ENCODE measurements at places on chromosomes 11 and 22. TPM values are rescaled to one million over a fixed set of nuclear protein-coding genes. Genes with fewer than 3 reads are reported as not detected.
A peak's percentile ranks its signal among the peaks of the same experiment; 100 is the strongest.

Gene ART1
- not detected for total RNA-seq

Gene ARHGAP32
- total RNA-seq = 7.9 TPM

Gene TBX1
- 2.7 TPM for total RNA-seq

Gene EFEMP2
- total RNA-seq = 134 TPM

Gene ANO5
- 6.5 TPM for total RNA-seq

Gene TRPC6
- total RNA-seq = 2.7 TPM

GRCh38 chr11:86999859-87000753, 37.6 kb upstream of the TMEM135 start:
- no peak for DNase-seq
- peak overlapping the region; percentile 47 for H3K27ac ChIP-seq
- H3K36me3 ChIP-seq = no peaks in the 10 kb centered on the region
- H3K27me3 ChIP-seq = no peaks in the 10 kb centered on the region

GRCh38 chr11:86291466-86292262, 10.4 kb upstream of the HIKESHI start:
- H3K4me1 ChIP-seq = no peaks in the 10 kb centered on the region
- no peak overlapping the region for H3K27ac ChIP-seq
- no peak for DNase-seq
- H3K27me3 ChIP-seq = no peaks in the 10 kb centered on the region

- H3K27ac ChIP-seq = no peak overlapping the region
- no peaks in the 10 kb centered on the region for H3K4me1 ChIP-seq
- H3K4me3 ChIP-seq = no peak overlapping the region
- no peaks in the 10 kb centered on the region for H3K36me3 ChIP-seq
Measured at GRCh38 chr22:35561796-35562526, 21.3 kb downstream of the RASD2 start.

- no peaks in the 10 kb centered on the region for H3K27me3 ChIP-seq
- DNase-seq = peak; percentile 15
- H3K4me1 ChIP-seq = no peaks in the 10 kb centered on the region
Measured at GRCh38 chr22:26756675-26757293, 99.4 kb downstream of the MIAT start.

GRCh38 chr11:134290646-134291045, 14.5 kb downstream of the GLB1L3 start:
- no peak overlapping the region for H3K27ac ChIP-seq
- H3K27me3 ChIP-seq = no peaks in the 10 kb centered on the region
- no peaks in the 10 kb centered on the region for H3K4me1 ChIP-seq
- DNase-seq = no peak
- no peaks in the 10 kb centered on the region for H3K36me3 ChIP-seq

DNA sequence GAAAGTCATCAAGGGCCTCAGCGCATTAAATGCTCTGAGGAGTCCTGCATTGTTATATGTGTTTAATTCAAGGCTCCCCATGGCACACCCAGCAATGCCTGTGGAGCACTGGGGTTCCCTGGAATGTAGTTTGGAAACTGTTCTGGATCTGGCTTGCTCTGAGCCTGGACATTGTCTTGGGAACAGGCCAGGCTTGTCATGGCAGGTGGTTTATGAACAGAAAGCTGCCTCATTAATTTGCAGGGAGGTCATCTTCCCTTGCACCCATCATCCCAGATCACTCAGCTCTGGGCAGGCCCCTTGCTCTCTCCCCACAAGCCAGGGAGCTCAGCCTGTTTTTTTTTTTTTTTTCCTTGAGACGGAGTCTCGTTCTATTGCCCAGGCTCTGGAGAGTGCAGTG, 32.9 kb downstream of the RPS6KA4 start:
- H3K36me3 ChIP-seq = no peaks in the 10 kb centered on the region
- no peaks in the 10 kb centered on the region for H3K27me3 ChIP-seq
- peaks cover 2% of the 10 kb centered on the region for H3K4me1 ChIP-seq

DNA sequence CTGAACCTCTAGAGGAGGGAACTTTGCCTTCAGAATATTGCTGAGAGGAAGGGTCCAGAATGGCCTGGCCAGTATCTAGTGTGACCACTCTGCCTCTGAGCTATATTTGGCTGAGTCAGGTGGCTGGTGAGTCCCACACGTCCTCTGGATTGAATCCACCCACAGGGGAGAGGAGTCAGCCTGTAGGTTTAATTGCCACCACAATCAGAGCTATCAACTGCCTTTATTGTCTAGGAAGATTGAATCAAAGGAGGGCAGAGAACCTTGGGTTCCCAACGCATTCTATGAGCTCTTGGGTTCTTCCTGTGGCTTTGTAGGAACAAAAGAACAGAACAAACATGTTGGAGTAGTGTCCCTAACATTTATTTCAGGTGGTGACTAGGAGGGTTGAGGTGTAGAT, 67.7 kb downstream of the ST3GAL4 start:
- no peaks in the 10 kb centered on the region for H3K4me1 ChIP-seq
- H3K27ac ChIP-seq = no peak overlapping the region
- H3K4me3 ChIP-seq = no peak overlapping the region
- DNase-seq = no peak

GRCh38 chr22:50114221-50115021, 24.6 kb downstream of the MOV10L1 start:
- H3K4me3 ChIP-seq = peak overlapping the region; percentile 63
- no peaks in the 10 kb centered on the region for H3K27me3 ChIP-seq
- no peaks in the 10 kb centered on the region for H3K36me3 ChIP-seq
- H3K4me1 ChIP-seq = peaks cover 13% of the 10 kb centered on the region
- H3K27ac ChIP-seq = peak overlapping the region; percentile 86

DNA sequence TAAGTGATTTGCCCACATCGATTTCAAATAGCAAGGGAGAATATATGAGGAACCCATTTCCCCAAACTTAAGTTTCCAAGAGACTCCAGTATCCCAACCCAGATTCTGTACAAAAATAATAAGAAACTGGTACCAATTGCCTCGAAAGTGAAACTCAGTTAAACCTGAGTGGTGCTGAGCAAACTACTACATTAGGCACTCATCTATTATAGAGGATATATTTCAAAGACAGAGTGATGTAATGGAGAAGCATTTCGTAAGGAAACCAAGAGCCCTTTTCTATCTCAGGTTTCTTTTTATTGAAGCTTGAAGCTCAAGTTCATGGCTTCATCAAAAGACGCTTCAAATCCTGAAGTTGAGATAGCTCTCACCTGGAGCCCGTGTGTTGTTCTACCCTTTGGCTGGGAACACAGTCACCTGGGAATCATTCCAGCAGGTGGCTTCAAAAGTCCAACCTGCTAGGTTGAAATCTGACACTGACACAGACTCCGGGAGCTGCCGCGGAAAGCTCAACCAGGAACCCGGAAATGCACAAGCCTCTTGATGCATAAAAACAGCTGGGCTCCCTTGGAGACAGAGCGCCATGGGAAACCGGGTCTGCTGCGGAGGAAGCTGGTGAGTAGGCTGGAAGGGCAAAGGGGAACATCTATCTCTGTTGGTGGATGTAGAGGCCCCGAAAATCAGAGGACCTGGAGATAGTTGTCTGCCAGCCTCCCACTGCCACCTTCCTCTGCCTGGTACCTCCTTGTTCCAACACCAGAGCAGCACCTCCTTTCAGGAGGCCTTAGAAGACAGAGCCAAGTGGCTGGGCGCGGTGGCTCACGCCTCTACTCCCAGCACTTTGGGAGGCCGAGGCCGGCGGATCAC, at the start of gene C11orf52:
Gene C11orf52, plus strand, starts transcription at position 524 of the 867 bp plus-strand sequence. Its CDS starts 60 bp downstream, at position 584.
- H3K4me3 ChIP-seq = peak within 1 kb of the TSS; percentile 21
- peak within 1 kb of the TSS; percentile 28 for H3K27ac ChIP-seq
- no peak for DNase-seq
- no peaks in the 10 kb centered on the region for H3K36me3 ChIP-seq
- no peaks in the 10 kb centered on the region for H3K27me3 ChIP-seq

DNA sequence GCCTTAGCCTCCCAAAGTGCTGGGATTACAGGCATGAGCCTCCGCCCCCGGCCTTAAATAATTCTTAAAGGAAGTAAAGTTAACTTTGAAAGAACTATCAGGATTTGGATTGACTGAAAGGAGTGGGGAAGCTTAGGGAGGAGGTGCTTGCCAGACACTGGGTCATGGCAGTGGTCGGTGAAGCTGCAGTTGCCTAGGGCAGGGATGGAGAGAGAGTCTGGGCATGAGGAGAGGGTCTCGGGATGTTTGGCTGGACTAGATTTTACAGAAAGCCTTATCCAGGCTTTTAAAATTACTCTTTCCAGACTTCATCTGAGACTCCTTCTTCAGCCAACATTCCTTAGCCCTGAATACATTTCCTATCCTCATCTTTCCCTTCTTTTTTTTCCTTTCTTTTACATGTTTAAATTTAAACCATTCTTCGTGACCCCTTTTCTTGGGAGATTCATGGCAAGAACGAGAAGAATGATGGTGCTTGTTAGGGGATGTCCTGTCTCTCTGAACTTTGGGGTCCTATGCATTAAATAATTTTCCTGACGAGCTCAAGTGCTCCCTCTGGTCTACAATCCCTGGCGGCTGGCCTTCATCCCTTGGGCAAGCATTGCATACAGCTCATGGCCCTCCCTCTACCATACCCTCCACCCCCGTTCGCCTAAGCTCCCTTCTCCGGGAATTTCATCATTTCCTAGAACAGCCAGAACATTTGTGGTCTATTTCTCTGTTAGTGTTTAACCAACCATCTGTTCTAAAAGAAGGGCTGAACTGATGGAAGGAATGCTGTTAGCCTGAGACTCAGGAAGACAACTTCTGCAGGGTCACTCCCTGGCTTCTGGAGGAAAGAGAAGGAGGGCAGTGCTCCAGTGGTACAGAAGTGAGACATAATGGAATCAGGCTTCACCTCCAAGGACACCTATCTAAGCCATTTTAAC, at the start of gene NNMT:
Gene NNMT, plus strand, starts transcription at position 724 of the 929 bp plus-strand sequence. Its CDS starts 158 bp downstream, at position 882.
- DNase-seq = peak; percentile 67
- H3K4me1 ChIP-seq = peaks cover 40% of the 10 kb centered on the region
- peak within 1 kb of the TSS; percentile 81 for H3K4me3 ChIP-seq
- H3K27me3 ChIP-seq = no peaks in the 10 kb centered on the region
- peak within 1 kb of the TSS; percentile 94 for H3K27ac ChIP-seq
- H3K36me3 ChIP-seq = peaks cover 15% of the 10 kb centered on the region

- peaks cover 16% of the 10 kb centered on the region for H3K4me1 ChIP-seq
- no peak overlapping the region for H3K27ac ChIP-seq
- no peak for DNase-seq
Measured at GRCh38 chr11:103792981-103793468, 243.4 kb upstream of the DDI1 start.

DNA sequence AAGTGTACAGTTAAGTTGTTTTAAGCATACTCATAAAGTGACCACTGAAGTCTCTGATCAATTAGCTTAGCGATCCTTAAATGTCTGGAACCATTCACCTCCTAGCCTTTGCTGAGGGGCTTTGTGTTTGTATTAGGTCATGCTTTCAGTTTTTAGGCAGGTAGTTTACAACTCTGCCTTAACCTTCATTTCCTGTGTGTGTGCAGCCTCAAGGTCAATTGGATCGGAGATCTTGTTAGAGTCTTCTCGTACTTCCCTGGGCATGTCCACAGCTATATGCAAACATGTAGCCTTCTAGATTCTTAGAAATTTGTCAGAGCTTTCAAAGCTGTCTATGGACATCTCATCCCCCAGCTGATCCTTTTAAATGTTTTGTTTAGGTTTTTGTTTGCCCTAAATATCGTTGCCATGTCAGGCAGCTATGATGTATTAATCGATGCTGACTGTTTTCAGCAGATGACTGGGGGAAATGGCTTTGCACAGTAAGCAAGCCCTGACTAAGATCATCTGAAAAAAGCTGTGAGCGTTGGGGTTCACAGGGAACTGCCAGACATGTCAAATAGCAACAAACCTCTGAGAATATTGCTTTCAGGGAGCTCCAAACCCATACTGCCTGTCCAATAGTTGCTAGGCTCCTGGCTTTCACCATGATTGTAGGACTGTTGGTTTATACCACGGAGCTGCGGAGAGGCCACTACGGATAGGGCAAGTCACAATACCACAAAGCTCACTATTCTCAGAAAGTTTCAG, 45.6 kb downstream of the GLYAT start:
- no peaks in the 10 kb centered on the region for H3K27me3 ChIP-seq
- H3K27ac ChIP-seq = no peak overlapping the region
- H3K36me3 ChIP-seq = no peaks in the 10 kb centered on the region
- H3K4me1 ChIP-seq = no peaks in the 10 kb centered on the region
- no peak for DNase-seq
- no peak overlapping the region for H3K4me3 ChIP-seq
